ENCODE measurements at places on chromosomes 5 and 9.

- DNase-seq: peak; percentile 38
These were observed 28.5 kb downstream of the RHOBTB3 start for GRCh38 chr5:95759634-95760033.

DNA sequence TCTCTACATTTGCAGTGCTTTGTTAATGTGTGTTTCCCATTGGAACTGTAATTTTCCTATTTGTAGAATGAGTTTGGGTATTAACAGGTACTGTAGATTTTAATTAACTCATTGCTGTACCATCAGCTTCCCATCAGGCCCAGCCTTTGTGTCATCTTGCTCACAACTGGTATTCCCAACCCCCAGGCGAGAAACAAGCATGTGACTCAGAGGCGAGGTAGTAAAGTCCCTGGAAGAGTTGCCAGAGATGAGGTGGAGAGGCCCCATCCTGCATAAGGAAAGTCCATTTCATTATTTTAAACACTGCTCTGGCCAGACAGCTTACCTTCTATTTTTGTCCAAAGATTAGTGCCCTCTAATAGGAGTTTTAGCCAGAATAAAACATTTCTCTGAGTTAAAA, 29.9 kb downstream of the ADCY2 start:
- peak; percentile 22 for DNase-seq

DNA sequence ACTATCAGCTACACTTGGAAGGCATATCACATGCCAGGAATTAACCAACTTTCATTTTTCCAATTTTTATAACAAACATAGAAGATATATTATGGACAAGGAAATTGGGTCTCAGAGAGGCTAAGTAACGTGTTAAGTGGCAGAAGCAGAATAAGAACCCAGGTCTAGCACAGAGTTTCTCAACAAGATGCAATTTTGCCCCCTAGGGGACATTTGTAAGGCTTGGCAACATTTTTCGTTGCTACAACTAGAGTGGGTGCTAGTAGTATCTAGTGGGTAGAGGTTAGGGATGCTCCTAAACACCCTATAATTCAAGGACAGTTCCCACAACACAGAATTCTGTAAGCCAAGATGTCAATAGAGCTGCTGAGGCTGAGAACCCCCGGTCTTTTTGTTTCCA, 180.6 kb downstream of the SNCAIP start:
- no peak for DNase-seq

DNA sequence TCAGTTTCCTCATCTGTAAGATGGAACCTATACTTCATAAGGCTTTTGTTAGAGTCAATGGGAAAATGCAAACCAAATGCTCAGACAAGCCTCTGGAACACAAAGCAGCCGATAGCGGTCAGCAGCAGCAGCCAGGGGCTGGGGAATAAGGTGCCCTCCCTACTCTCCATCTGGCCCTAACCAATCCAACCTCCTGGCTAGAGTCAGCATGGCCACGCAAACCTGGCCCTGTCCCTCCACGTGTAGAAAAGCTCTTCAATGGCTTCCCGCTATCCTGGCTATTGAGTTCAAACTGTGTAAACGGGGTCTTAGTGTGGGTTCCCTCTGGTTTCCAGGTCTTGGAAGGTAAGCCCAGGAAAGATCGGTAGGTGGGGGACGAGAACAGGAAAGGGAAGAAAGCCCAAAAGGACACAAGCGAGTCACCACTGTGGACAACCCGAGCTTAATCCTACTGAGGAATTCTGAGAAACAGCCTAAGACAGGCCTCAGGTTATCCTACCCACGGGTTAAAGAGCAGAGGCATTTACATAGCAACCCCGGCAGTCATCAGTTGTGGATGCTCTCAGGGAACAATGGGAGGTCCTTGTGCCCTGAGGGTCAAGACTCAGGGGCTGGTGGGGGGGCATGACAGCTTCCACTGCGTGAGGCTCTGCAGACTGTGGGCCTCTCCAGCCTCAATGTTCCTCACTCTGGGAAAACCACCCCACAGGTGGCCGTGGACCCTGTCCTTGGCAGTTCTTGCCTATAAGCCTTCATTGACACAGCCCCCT, 30.9 kb downstream of the FABP6 start:
- no peak for DNase-seq

GRCh38 chr5:5182508-5183188, 42.5 kb downstream of the ADAMTS16 start:
- DNase-seq: no peak

DNA sequence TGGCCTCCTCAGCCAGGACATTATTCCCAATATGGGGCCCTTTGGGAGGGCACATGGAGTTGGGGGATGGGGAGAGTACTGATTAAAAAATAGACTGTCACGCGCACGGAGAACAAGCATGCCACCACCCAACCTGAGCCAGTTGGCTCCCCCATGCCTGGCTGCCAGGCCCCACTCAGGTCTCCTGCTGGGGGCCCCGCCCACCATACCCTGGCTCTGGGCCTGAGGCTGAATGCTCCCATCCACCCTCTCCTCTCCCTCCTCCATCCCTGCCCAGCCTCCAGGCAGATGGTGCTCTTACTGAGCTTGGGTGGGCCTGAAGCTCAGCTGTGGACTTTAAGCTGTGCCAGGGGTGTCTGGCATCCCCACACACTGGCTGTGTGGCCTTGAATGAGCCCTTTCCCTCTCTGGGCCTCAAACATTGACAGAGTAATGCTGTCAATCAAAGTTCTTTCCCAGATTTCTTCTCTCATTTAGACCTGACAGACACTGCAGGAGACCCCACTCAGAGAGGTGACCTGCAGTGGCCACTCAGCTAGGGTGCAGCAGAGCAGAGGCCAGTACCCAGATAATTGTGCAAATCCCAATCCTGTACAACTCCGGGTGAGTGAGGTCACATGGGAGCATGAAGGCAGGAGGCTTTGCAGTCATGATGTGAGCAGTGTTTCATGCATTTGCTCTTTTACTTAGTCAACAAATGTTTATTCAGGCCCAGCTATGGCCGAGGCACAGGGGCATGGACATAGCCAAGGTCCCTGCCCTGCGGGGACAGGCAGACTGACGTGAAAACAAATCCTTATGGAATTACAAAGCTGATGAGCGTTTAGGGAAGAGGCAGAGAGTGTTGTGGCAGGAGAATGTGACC, 9.8 kb upstream of the SYNPO start:
- DNase-seq: no peak

- peak; percentile 73 for DNase-seq
These were observed 37.0 kb downstream of the B4GALT1 start for GRCh38 chr9:33129886-33130881.

- DNase-seq: peak; percentile 97
These were observed 25.6 kb downstream of the ABL1 start for GRCh38 chr9:130860458-130861316.

DNA sequence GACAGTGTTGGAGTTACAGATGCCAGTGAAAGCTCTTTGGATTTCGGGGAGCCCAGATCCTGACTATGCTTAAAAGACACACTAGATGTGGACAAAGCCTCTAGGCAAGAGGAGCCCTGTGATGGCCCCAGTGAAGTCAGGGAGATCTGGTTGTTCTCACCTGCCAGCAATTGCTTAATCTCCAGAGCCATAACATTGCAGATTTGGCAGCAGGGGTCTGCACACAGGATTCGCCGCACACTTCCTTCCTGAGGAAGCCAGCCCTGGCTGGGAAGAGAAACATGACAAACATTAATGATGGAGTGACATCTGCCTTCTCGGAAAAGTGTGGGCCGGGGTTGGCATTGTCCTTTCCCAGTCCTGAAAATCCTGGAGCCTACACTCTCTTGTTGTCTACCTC, 65.2 kb upstream of the PHF24 start:
- no peak for DNase-seq

GRCh38 chr5:21644032-21644431, 1209.1 kb downstream of the CDH12 start:
- DNase-seq: no peak
